ENCODE measurements at places on chromosomes 6 and 20. TPM values are rescaled to one million over a fixed set of nuclear protein-coding genes. Genes with fewer than 3 reads are reported as not detected.

DNA sequence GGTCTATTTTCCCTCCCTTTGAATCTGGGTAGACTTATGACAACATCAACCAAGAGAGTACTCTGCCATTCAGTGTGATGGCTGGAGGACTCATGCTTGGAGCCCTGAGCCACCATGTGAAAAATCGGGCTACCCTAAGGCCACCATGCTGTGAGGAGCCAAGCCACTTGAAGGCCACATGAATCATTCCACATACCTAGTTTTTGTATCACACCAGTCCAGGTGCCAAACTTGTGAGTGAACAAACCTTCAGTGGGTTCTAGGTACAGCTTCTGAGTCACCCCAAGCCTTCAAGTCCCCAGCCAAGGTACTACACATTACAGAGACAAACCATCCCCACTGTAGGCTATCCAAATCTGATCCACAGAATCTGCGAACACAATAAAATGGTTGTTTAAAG, 37.4 kb upstream of the E2F3 start:
- no peaks in the 10 kb centered on the region for H3K36me3 ChIP-seq
- no peak for DNase-seq
- H3K4me1 ChIP-seq: peaks cover 41% of the 10 kb centered on the region
- no peak overlapping the region for H3K4me3 ChIP-seq
- no peak overlapping the region for H3K27ac ChIP-seq

Gene CLDN20
- total RNA-seq: not detected

DNA sequence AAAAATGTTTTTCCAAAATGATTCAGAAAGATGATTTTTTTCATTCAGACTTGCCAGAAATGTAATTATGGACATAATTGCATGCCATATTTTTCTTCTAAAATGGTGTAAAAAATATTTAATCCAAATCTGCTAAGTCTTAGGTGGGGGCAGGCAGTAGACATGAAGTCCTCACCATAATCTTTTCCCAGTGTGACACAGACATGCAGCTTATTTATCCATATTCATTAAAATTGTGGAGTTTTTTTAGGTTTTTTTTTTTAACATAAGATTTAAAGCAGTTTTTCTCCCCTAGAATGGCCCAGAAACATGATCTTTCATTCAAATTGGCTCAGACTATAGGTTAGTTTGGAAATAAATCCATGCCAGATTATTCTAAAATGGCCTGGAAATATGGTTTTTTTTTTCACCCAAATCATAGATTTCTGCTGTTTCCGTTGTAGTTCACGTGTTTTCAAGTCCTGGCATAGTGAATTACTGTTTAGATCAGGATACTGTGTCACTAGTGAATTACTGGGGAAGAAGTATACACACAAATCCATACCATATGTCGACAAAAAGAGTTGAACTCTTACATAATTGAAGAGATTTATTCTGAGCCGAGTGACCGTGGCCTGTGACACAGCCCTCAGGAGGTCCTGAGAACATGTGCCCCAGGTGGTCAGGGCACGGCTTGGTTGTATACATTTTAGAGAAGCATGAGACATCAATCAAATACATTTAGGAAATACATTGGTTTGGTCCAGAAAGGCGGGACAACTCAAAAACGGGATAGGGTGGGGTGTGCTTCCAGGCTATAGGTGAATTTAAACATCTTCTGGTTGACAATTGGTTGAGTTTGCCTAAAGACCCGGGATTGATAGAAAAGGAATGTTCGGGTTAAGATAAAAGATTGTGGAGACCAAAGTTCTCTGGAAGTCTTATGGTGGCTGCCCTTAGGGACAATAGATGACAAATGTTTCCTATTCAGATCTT, 33.9 kb downstream of the ZNF133 start:
- H3K4me3 ChIP-seq: no peak overlapping the region
- H3K4me1 ChIP-seq: no peaks in the 10 kb centered on the region
- no peak overlapping the region for H3K27ac ChIP-seq
- no peaks in the 10 kb centered on the region for H3K27me3 ChIP-seq

DNA sequence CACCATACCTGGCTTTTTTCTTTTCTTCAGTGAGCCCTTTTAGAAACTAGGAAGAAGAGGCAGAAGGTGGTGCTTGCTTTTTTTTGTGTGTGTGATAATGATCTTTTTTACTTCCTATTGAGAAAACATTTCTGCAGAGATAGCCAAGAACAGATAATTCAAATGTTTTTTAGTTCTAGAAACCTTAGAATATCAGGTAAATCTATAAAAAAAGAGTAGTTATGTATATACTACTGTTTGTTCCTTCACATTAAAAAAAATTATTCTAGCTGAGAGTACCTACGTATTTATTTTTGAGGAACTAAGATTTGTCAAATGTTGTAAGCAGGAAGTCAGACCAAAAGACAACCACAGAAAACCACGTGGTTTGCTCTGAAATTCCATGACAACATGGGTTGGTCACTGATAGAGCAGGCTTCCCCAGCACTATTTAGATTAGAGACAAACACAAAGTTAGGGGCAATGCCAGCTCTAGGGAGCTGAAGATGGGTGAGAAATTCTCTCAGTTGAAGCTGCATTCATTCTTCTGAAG, 12.8 kb downstream of the STK4 start:
- DNase-seq: peak; percentile 74
- H3K4me1 ChIP-seq: peaks cover 90% of the 10 kb centered on the region
- peaks cover 84% of the 10 kb centered on the region for H3K36me3 ChIP-seq

Gene TRIM40
- not detected for total RNA-seq

DNA sequence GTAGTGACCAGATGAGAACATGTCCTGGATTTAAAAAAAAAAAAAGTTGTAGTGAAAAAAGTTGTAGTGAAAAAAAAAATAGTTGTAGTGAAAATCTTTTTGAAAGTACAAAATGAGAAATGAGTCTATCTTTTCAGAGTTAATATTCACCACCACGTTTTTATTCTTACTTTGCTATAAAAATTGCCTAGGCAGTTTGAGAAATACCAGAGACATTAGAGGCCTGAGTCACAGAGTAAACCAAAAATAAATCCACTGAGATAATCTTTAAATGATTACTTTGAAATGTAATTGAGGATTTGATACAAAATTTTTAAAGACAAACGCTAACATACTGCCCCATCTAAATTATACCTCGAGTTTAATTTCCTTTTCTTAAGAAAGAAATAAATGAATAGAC, 101.2 kb upstream of the TIAM2 start:
- no peak overlapping the region for H3K4me3 ChIP-seq
- H3K27me3 ChIP-seq: no peaks in the 10 kb centered on the region
- no peak for DNase-seq
- no peak overlapping the region for H3K27ac ChIP-seq

- no peaks in the 10 kb centered on the region for H3K36me3 ChIP-seq
- DNase-seq: no peak
- no peak overlapping the region for H3K27ac ChIP-seq
- no peaks in the 10 kb centered on the region for H3K4me1 ChIP-seq
- no peaks in the 10 kb centered on the region for H3K27me3 ChIP-seq
- H3K4me3 ChIP-seq: no peak overlapping the region
Measured at GRCh38 chr6:1461207-1461606, 71.8 kb downstream of the FOXF2 start.

GRCh38 chr6:92043777-92044176, 1375.6 kb downstream of the EPHA7 start:
- H3K36me3 ChIP-seq: no peaks in the 10 kb centered on the region
- H3K4me3 ChIP-seq: no peak overlapping the region
- no peak overlapping the region for H3K27ac ChIP-seq
- no peak for DNase-seq
- H3K27me3 ChIP-seq: no peaks in the 10 kb centered on the region
- H3K4me1 ChIP-seq: no peaks in the 10 kb centered on the region

GRCh38 chr20:54134445-54135220, 39.2 kb downstream of the CYP24A1 start:
- no peak for DNase-seq
- H3K4me3 ChIP-seq: no peak overlapping the region
- no peak overlapping the region for H3K27ac ChIP-seq
- peaks cover 3% of the 10 kb centered on the region for H3K27me3 ChIP-seq

DNA sequence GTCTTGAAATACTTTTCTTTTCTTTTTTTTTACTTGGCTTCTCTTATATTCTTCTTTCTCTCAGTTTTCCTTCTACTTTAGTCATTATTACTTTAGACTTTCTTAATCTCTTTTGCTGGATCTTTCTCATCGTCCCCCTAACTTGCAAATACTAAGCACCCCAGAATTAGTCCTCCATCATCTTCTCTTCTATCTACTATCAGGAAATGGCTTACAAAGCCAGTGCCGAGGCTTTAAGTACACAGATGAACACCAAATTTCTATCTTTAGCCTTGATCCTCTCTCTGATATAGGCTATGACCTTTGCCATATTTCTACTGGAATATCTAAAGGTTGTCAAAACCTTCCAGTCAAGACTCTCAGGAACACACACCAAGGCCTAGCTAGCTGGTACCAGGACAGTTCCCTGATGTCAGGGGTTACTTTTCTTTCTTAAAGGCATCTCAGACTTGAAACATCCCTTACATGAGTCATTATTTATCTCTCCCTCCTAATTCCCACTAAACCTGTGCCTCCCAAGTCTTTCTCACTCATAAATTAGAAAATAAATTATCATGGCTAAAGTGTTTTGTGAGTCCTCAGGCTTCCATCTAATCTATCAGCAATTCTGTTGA, 278.6 kb upstream of the TCF21 start:
- H3K27ac ChIP-seq: no peak overlapping the region
- no peaks in the 10 kb centered on the region for H3K4me1 ChIP-seq
- H3K36me3 ChIP-seq: no peaks in the 10 kb centered on the region
- no peak for DNase-seq

Gene AURKA
- total RNA-seq: 114 TPM

Data from activated CD4-positive, alpha-beta T cell treated with anti-CD3 and anti-CD28 coated beads for 36 hours (primary cell).